ENCODE measurements at places on chromosomes 4 and X.

- DNase-seq: no peak
These were observed 166.0 kb downstream of the FRMPD4 start for GRCh38 chrX:12304261-12304660.

DNA sequence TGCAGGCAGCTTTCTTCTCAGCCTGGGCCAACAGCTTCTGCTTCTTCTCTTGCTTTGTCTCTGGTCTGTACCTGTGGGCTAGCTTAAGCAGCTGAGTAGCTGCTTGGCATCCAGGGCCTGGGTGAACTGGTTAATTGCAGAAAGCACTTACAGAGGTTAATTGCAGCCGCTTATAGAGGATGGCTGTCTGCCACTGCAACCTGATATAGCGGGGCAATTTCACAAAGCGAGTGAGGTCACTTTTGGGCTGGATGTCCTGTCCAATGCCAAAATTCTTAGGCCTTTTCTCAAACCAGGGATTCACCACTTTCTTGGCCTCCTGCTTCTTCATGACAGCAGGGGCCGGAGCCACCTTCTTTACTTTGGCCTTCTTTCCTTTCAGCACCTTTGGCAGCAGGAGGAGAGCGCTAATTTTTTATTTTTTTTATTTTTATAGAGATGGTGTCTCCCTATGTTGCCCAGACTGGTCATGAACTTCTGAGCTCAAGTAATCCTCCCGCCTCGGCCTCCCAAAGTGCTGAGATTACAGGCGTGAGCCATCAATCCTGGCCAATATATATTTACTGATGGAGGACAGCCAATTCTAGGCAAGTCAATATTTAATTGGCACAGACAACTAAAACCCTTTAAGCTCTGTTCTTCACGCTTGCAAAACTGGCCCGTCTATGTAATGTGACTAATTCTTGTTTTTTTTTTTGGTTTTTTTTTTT, 61.0 kb downstream of the ENOPH1 start:
- no peak for DNase-seq

GRCh38 chrX:150766351-150767044, 73.3 kb downstream of the MTMR1 start:
- no peak for DNase-seq

GRCh38 chrX:152926279-152926678, 28.4 kb downstream of the ZNF185 start:
- peak; percentile 57 for DNase-seq

DNA sequence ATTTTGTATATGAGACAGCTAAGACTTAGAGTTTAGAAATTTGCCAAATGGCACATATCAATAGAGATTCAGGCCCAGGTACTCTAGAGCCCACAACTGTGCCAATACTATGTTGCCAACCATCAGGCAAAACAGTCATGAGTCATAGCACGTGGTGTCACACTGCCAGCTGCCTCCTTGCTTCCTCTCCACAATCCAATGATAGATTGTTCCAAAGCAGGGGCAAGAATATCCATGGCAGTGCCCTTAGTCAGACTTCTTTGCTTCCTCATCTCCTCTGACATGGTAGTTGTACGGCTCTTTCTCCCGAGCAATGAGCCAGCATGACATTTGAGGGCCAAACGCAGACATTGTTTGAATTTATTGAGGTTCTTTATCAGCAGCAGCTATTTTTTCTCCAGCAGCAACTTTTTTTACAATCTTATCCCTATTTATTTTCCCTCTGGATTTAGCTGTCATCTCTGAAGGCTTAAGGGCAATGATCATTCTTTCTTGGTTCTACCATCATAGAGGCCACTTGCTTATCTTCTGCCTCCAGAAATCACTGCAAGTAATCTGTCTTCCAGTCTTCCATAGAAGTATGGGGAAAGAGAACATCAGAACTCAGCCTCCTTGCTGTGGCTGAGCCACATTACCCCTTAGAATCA, 169.7 kb downstream of the COL4A6 start:
- DNase-seq: no peak

- DNase-seq: no peak
These were observed 107.6 kb upstream of the FAM9C start for GRCh38 chrX:13151828-13152517.

DNA sequence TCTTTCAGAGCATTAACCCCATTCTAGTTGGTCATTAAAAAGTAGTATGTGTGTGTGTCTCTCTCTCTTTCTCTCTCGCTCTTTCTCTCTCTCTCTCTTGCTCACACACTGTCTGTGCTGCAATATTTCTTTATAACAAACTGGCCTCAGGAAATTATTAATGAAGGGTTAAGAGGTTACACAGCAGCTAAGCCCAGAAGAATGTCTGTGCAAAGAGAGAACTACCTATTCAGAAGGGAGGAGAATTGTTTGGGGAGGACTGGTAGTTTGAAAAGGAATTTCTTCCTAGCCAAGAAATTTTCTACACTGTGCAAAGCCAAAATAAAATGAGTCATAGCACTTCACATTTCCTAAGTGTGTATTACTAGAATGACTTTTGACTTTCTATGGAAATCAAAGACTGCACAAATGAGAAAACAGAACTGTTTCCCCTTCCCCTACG, 22.2 kb downstream of the PDGFC start:
- DNase-seq: no peak

DNA sequence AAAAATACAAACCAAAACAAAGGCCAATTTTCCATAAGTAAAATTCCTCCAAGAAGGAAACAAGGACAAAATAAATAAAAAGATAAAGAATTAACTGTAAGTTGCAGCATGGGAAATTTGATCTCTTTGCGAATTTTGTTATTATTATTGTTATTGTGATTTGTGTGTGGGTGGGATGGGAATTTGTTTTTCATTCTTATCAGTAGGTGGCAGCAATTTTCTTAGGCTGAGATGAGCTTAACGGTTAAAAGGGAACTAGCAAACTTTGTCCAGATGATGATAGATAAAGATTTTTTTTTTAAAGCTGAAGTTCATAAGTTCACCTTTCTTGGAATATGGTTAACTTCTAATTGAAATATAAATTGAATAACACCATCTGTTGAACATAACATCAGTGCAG, 83.2 kb upstream of the IL1RAPL2 start:
- DNase-seq: peak; percentile 20

DNA sequence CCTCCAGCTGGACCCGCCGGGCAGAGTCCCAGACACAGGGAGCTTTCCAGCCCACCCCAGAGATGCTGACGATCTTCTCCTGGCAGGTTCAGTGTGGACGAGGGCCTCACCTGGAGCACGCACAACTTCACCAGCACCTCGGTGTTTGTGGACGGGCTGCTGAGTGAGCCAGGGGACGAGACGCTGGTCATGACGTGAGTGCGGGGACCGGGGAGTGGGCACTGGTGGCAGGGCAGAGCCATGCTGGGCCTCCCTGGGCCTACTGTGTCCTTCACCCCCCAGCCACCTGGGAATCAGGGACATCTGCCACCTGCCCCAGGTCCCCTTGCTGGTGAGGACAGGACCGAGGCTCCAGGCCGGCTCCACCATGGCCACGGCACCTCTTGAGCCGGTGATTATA, 235.6 kb downstream of the AFAP1 start:
- no peak for DNase-seq

DNA sequence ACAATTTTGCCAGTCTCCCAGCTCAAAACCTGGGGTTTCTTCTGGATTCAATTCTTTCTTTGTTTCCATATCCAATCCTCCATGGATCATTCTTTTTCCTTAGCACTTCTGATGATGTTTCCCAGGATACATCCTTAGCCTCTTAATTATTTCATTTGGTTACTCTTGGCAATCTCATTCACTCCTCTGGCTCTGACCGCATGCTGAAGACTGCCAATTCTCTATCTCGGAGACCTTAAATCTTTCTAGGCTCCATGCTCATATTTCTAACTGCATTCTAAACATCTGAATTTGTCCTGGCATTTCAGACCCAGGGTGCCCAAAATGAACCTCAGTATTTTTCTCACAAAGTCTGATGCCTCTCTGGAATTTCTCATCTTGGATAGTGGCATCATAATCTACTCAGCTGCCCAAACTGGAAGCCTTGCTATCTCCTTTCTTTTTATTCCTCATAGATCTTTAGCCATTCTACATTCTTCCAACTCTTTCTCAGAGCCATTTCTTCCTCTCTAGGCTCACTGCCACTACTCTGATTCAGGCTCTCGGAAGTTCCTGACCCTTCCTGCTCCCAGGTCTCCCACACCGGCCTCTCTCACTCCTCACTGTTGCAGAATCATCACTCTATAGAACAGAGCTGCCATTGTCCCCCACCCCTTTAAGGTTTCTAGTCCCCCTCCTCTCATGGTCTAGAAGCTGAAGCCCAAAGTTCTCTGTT, 290.2 kb downstream of the CAMK2D start:
- no peak for DNase-seq

GRCh38 chr4:81492606-81493230, 21.0 kb upstream of the RASGEF1B start:
- no peak for DNase-seq
